ENCODE measurements at places on chromosomes 6 and 20.

- no peak for DNase-seq
Observed at GRCh38 chr6:131382631-131383030, 190.4 kb upstream of the ARG1 start.

- no peak for DNase-seq
Observed at GRCh38 chr20:20334489-20334888, 33.4 kb upstream of the INSM1 start.

DNA sequence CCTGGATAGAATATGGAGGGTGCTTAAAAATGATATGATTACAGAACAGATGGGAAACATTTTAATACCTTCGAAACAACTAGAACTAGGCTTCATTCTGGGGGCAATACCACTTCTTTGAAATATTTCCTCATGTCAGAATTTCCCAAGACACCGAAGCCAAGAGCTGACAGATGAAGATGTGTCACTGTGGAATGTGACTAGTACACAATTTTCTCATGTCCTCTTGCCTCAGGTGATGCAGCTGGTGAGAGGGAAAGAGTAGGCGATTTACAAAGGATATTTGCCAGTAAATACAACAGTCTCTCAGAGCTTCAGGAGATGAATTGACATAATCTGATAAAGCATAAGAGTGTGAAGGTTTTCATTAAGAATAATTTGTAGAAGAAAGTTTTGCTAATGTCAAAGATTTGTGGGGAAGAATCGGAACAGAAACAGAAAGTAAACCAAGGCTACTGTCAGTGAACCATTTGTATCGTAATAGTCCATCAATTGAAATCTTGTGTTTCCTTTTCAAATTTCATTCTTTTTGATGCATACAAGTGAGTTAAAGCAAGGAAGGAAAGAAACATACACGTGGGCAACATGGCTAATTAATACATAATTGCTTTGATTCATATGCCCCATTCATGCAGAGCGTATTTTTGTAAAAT lies 164.7 kb upstream of the CCN2 start:
- DNase-seq: no peak

DNA sequence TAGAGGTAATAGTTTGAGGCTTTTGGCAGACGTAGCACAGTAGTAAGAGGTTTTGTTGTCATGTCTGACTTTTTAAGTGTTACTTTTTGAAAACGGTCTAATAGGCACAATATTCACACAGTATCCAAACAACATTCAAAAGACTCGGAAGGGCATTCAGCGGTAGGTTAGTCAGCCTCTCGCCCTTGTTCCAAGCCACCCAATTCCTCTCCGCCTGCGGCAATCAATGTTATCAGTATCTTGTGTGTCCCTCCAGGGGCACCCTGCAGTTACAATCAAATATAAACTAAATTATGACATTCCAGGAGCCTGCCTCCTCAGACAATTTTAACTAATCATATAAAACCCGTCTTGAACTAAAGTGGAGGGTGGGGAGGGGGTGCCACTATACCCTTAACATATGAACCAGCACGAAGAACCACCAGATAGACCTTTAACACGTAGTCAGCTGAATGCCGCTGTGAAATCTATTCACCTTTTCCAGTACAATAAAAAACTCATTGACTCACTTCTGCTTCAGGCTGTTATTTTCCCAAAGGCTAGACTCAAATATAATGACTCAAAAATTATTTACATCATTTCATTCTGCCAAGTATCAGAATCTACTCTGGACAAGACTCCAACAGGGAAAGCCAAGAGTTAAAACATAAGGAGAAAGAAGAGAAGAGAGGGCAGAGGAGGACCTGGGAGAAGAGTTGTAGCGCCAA lies 1.6 kb downstream of the TENT5A start:
- DNase-seq: no peak

GRCh38 chr20:2300420-2300819 lies 4.6 kb downstream of the TGM3 start:
- no peak for DNase-seq

GRCh38 chr6:156776470-156776839 lies 723 bp upstream of the ARID1B start:
- DNase-seq: no peak

GRCh38 chr20:7274870-7275269 lies 507.4 kb downstream of the BMP2 start:
- no peak for DNase-seq

DNA sequence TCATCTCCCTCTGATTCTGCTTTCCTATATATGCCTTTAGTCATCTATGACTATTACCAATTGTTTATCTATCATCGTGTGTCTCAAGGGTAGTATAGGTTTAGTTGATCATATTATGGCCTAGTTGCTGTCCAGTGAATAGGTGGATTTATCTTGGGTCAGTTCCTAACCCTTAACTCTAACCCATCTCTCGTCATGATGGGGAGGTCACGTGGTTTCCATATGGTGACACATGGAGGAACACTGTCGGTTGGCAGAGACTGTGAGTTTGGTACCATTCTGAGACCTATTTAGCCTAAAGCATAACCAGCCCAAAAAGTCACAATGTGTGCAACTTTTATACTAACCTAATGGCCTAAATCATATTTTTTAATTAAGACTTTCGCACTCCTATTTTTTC lies 103.5 kb downstream of the SAMD5 start:
- no peak for DNase-seq

DNA sequence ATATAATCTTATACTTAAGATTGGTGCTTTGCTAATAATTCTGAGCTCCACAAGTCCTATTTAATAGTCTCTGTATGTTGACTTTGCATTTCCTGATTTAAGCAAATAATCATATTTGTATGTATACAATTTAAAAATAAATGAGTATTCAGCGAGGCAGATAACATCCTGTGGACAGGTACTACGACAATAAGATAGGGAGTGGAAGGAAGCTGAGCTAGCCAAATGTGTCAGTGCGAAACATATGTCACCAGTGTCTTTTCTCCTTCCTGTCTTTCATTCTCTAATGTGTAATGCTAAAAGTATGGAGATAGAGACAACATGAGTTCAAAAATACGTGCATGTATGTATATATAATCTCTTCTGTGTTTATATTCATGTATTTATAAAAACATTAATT lies 359.6 kb upstream of the KCNQ5 start:
- no peak for DNase-seq

DNA sequence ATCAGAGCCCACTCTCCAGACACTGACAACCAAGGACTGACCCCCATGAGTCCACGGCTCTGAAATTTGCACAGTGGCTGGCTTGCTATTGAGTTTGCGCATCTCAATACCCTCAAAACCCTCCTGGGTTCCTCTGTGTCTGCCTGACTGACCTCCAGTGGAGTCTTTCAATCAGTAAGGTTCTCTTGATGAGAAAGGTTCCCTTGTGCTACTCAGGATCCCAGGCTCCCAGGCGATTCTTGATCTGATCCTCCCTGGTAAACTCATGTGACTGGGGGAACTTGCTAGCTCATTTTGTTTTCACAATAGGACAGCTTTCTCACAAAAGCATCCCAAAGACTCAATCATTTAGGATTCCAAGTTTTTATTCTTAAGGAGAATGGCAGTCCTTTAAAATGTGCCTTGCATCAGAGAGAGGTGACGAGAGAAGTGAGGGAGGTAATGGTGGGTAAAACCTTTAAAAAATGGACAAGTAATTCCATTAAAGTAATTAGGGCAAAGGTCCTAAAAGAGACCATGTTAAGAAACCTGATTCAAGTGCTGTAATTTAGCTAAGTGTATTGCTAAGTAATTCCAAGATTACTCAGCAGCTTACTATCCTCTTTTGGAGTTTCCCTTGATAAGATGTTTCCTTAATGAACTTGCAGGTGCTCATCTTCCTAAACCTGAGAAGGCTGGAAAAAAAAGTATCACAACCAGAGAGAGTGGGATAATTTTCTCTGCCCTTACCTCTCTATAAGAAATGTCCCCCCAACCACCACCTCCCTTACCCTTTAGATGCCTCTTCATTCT lies 304.7 kb upstream of the SGK1 start:
- no peak for DNase-seq

GRCh38 chr6:143505111-143505510 lies 6.4 kb downstream of the FUCA2 start:
- no peak for DNase-seq

GRCh38 chr6:73207221-73207837 lies 18.0 kb downstream of the KHDC1L start:
- no peak for DNase-seq

Measured in Right ventricle myocardium superior (tissue), 1 donor.